Pons (tissue), 1 donor: ENCODE measurements at places on chromosomes 5 and 9.

DNA sequence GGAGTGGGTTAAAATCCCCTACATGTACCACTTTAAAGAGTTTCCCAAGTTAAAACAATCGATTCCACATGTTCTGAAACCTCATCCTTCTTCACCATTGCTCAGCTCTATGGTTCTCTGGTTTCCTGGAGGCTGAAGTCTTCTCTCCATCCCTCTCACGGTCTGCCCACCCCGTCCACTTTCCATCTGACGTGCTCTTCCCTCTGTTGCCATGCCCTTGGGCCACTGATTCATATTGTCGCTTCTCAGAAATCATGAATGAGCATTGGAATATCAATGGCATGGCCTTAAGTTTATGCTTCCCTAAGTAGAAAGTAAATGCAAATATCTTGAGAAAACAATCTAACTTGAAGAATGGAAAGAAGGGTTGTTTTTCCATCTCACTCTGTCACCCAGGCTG, 30.9 kb downstream of the GDNF start:
- no peak for DNase-seq

DNA sequence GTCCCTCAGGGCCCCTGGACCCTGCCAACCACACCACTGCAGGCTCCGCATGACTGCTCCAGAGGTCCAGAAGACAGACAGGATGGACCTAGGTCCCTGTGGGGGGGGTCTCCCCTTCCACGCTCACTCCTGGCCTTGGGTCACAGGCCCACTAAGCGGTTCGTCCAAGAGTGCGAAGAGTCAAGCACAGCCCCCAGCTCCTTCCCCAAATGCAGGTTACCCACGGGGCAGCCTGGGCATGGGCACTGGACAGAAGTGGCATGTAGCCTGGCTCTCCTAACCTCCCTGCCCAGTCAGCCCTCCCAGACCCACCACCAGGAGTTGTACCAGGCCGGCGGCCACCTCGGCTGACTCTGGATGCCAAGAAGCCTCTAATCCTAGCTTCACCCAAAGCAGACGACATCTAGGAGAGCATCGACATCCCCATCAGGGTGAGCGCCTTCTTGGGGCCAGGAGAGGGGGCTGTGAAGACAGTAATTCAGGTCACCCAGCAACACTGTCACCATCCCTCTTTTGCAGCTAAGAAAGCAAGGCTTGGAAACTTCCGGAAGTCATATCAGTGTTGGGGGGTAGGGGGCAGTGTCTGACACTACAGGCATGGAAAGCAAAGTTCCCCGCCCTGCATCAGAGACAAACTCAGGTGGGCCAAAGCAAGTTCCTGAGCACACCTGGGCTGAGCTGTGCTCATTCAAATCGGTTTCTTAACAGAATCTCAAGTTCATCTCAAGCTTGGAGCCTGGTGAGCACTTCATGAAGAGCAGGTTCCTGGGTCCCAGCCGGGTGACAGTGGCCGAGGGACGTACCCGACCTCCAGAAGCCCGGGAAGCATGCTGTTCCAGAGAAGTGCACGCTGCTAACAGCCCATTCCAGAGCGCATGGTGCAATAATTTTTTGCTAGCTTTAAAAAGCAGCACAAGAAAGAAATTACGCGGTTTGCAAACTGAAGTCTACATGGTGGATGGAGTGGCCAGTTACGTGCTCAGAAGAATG, 68.7 kb downstream of the SEMA4D start:
- DNase-seq, result no peak

DNA sequence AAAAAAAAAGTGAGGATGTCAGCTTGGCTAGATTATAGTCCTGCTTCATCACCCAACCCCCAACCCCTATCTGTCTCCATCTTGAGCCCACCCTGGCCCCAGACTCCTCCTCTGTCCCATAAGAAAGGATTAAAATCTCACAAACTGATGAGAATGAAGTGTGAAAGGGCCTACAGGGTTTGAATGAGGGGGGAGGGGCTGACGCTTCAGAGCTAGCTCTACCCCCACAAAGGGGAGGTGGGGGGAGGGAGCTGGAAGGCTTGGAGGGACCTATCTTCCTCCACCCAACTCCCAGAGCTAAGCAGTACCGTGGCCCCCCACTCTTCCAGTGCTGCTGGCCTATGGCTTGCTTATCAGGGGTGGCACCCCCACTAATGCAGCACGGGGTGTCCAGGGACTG, 43.7 kb upstream of the HAND1 start:
- no peak for DNase-seq

GRCh38 chr9:115668521-115668920, 485.1 kb upstream of the PAPPA start:
- DNase-seq, result no peak

DNA sequence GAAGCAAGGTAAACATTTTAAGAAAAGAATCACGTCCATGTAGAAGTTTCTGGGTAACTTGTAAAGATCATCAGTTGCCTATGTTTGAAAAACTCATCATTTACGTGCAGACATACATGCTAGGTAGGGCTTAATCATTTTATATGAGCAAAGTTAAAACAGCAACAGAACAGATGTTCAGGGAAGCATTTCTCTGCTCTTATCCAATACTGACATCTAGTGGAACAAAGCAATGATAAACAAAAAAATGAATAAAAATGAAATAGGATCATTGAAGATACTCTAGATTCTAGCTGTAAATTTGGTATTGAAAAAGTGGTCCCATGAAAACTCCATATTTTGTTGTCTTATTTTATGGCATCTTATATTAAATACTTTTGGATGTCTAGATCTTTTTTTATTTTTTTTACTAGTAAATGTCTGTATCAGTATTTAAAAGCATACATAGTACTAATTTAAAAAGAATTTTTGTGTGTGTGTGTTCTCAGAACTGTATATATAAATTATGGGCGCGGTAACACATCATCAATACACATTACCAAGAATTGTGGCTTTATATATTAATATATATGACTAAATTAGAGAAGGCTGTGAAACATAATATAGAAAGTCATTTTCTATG, 1050.2 kb downstream of the CDH12 start:
- DNase-seq, result peak; percentile 46

- DNase-seq, result no peak
Observed at GRCh38 chr5:29780401-29780800, 1413.1 kb upstream of the CDH6 start.

GRCh38 chr9:71628247-71628646, 140.1 kb downstream of the CEMIP2 start:
- DNase-seq, result no peak

DNA sequence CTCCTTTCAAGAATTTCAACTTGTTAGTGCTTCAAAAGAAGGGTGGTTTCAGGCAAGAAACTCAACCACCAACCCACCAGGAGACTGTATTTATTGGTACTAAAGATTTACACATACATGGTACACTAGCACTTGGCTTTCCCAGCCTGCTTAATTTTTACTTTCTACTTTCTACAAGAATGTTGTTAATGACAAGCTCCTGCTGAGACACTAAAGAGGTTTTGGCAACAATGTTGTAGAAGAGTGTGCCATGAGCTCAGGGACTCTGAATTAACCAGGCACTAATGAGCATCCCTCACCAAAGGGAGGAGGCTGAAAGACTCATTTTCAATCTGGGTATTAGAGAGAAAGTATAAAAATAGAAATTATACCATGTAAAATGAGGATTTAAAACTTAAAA, 195.0 kb downstream of the KIAA0825 start:
- no peak for DNase-seq

DNA sequence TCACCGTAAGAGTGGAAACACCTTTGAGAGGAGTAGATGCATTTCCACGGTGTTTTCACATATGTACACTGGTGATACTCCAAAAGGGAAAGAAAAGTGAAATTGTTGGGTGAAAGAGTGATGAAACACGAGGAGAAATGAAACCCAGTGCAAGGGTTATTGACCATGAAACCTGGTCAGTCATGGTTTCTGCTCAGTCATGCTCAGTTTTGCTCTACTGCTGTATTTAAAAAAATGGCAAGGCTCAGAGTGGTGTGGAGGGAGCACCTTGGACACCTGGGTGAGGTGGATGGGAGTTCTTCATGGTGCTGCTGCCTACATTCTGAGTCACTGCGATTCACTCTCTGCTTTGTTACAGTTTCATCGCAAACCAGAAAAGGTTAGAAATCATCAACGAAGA, 32.3 kb downstream of the NTRK2 start:
- no peak for DNase-seq

DNA sequence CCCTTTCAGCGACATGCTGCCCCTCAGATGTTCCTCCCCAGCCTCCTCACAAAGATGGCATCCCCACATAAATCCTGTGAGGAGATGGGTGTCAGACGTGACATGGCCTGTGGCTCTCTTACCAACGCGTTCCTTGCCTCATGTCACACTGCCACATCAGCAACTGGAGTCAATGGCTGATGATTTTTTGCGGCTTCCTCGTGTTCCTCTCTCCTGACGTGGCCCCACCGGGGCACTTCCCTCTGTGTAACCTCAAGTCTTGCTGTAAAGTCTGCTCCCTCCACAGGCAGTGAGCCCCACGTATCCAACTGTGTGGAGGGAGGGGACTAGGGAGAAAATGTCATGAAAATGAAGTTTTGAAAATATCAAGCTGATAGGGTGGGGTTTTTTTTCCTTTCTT, 53.2 kb upstream of the SHISAL2B start:
- no peak for DNase-seq

- DNase-seq, result no peak
Observed at GRCh38 chr5:25892211-25892610, 1146.2 kb downstream of the CDH9 start.

DNA sequence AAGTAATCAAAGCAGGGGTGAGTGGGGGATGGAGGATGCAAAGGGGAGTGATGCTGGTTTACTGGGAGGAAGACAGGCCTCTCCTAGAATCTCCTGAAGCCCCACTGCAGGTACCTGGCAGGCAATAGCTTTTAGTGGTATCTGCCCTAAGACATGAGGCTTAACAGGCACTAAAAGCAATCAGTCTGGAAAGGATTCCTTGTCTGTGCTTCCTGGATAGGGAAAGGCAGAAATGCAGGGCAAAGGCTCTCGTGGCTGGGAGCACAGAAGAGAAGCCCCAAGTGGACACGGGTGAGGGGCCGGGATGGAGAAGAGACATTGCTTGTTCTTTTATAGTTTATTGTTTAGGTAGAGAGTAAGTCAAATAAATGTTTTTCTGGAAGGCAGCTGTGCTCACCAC, 40.1 kb downstream of the CCNJL start:
- no peak for DNase-seq

DNA sequence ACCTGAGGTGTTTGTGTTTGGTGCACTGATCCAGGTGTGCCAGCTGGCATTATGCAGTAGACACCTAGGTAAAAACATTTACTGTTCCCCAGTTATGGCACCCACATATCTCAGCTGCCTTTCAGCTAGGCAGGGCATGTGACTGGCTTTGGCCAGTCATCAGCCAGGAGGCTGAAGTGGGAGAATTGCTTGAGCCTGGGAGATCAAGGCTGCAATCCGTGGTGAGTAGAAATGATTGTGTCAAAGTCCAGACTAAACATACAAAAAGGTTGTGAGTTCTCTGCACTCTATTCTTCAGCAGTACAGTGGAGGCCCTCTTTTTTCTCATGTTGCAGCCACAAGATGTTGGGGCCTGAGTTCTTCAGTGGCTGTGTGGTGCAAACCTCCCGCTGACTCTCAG, 3.2 kb upstream of the FBLL1 start:
- no peak for DNase-seq

DNA sequence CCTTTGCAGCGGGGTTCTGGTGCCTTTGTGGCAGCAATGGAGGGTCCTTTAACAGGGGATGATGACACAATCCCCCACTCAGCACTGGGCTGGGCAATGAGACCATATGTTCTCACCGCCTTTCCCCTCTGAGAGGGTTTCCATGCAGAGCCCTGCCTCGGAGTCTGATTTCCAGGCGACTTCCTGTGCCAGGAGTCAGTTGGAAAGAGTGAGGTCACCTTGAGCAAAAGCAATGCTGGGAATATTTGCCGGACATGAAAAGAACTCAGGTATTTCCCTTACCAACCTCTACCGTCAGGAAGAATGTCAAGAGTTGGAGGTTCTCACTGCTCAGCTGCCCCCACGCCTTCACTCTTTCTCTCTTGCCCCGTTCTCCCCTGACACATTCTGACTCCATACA, 284.2 kb upstream of the IRX1 start:
- no peak for DNase-seq

GRCh38 chr9:72127753-72128152, 21.5 kb upstream of the GDA start:
- DNase-seq, result no peak

DNA sequence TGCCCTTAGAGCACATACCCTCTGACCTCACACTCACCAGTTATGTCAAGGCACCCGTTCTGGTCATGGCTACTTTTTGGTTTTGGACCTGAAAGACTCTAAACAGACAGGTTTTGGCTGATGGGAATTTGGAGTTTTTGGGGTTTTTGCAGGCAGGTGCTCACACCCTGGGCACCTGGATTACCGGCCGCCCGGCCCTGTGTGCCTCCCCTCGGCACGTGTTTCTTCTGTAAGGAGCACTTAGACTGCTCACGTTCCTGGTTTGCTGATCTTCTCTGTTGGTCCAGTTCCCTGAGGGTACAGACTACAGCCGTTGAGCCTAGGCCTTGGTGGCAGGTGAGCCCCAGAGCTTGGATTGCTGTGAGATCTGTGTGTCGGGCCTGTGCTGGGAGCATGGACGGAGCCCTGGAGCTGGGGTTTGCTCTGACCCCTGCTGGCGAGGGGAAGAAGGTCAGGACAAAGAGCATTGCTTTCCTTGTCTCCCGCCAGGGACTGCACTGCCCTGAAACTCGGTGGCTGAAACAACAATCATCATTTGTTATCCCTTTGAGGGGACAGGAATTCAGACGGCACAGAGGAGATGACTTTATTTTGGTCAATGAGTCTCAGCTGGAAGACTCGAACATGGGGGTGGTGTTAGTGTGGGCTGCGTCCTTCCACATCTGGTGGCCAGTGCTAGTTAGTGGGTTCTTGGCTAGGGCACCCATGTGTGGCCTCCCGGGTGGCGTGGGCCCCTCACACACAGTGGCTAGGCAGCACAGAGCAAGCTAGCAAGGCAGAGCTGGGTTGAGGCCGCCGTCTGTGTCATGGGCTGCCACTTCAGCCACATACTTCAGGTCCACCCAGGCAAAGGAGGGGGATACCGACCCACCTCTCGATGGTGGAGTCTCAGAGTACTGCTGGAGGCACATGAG, 76.4 kb downstream of the EHMT1 start:
- peak; percentile 90 for DNase-seq

DNA sequence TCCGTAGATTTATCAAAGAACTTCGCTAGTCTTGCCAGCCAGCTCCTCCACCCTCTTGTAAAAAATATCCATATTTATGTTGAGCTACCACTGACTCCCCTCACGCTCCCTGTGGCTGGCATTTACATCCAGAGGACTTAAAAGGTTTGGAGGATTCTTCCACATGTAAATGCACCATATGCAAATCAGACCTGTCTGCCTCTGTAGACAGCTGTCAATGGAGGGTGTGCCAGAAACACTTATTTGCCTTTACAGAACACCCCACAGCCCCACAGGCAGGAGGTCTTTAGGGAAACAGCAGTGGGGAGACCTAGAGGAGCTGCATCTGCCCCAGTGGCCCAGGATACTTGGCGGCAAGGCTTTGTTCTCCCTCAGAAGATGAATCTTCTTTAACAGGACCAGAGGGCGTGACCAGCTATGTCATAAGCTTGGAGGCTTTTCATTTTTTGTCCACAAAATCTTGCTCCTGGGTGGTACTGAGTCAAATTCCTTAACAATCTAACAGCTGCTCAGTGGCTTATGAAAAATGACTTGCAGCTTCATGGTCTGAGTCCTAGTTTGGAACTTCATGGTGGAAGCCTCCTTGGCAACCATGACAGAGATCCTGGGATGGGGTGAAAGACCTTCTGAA, 535.8 kb downstream of the EBF1 start:
- no peak for DNase-seq

GRCh38 chr9:121690316-121690715, 38.9 kb downstream of the DAB2IP start:
- DNase-seq, result no peak

- no peak for DNase-seq
Observed at GRCh38 chr5:16431490-16431889, 34.1 kb downstream of the ZNF622 start.

- DNase-seq, result no peak
Observed at GRCh38 chr5:7742241-7742656, 108.7 kb downstream of the CFAP90 start.
